ENCODE measurements at places on chromosomes 12 and 14.

DNA sequence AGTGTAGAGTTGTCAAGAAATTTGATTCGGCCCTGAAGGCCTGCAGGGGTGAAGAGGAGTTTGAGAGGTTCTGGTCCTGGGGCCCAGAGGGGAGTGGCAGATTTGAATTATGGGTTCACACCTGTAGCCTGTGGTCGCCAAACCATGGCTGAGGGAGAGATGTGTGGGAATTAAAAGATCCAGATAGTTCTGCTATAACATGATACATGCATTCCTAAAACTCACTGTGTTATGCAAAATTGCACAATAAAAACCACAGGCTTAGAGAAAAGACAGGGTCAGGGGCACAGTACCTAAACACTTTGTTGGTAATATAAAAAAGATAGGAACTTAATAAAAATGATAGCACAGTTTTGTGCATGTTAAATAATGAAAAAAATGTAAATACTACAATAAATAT lies 106.2 kb downstream of the TMEM30B start:
- DNase-seq: no peak

GRCh38 chr12:132466241-132467201 lies 23.4 kb upstream of the FBRSL1 start:
- no peak for DNase-seq

GRCh38 chr12:92102606-92103005 lies 43.0 kb downstream of the BTG1 start:
- no peak for DNase-seq

DNA sequence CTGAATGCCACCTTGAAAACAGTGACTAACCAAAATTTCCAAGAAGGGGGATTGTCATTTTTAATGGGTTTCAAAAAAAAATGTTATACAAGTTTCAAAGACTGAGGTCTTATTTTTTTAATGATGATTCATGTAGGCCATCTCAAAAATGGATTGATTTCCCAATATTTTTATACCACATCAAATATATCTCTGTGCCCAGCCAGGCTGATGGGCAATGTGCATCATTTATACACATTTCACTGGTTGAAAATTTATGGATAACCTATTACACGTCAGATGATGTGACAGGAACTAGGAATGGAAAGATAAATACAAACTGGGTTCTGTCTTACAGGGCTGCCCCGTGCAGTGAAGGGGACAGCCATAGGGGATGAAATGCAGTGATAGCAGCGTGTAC lies 112.7 kb upstream of the TMPO start:
- DNase-seq: no peak

- peak; percentile 62 for DNase-seq
These were observed 345.6 kb downstream of the PAWR start for GRCh38 chr12:79344855-79345847.

- no peak for DNase-seq
These were observed 64.4 kb upstream of the KICS2 start for GRCh38 chr12:64286521-64286920.

- no peak for DNase-seq
These were observed 337.8 kb downstream of the ADAMTS20 start for GRCh38 chr12:43214166-43214565.

DNA sequence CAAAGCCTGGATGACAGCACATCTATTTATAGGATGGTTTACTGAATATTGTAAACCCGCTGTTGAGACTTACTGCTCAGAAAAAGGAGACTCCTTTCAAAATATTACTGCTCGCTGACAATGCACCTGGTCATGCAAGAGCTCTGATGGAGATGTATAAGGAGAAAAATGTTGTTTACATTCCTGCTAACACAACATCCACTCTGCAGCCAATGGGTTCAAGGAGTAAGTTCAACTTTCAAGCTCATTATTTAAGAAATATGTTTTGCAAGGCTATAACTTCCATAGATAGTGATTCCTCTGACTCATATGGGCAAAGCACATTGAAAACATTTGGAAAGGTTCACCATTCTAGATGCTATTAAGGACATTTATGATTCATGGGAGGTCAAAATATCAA lies 201.7 kb downstream of the SNAPC1 start:
- DNase-seq: no peak

GRCh38 chr14:28754209-28754985 lies 12.2 kb upstream of the FOXG1 start:
- DNase-seq: peak; percentile 75
